ENCODE measurements at places on chromosomes 7 and 10.

DNA sequence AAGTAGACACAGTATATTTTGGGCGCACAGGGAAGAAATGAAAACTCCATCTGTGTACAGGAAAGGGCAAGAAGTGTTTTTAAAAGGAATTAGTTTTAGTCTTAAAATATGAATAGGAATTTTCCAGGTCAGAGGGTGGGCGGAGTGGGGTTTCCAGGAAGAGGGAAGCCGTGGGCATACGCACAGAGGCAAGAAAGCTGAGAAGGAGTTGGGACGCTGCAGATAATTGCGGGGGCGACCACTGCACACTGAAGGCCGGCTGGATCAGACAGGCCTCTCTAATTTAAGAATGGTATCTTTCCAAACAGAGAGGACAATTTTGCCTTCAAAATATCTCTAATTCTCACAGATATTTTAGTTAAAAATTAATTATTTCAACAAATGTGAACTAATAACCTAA, 189.1 kb upstream of the INHBA start:
- no peak for DNase-seq

GRCh38 chr10:71131096-71131495, 81.3 kb upstream of the UNC5B start:
- DNase-seq: no peak

DNA sequence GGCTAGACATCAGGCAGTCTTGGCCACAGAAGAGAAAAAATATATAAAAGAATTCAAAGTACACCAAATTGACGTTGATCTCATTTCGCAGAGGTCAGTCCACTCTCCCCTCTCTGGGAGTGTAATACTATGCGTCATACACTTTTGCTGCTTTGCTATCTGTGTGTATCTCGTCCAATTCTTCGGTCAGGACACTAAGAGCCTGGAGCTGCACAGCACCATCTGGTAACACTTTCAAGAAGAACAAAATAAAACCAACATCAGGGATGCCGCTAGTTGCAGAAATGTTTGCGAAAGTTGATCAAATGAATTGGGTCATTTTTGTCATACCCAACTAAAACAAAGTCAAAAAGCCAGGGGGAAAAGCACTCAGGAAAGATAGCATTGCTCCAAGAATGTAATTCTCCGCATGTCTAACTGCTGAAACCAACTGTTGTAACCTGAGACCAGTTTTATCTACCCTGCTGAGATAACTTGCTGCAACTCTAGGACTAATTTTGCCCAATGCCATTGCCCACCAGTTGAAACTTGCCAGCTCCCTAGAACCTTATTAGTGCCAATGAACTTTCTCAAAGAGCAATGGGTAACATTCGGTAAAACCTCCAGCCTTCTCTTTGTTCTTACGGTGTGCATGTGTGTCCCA, 23.0 kb downstream of the TMEM176A start:
- DNase-seq: no peak

- DNase-seq: no peak
These were observed 61.7 kb downstream of the SH2D4B start for GRCh38 chr10:80599424-80599847.

DNA sequence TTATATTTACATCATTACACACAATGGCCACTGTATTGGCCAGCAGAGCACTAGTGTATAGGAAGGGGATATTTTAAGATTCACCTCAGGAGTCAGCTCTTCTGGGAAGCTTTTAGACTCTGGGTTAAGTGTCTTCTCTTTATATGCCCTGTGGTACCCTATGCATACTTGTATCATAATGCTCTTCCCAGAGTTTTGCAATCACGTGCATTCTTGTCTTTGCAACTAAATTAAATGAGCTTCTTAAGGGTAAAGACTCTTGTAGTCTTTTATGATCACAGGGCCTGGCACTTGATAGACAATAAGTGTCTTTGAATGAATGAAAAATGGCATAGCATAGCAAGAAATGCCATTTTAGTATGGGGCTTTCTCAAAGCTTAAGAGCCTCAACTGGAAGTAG, 35.4 kb upstream of the ARMS2 start:
- no peak for DNase-seq
